Urothelium cell line (cell line): ENCODE measurements at places on chromosomes 16 and 17.

DNA sequence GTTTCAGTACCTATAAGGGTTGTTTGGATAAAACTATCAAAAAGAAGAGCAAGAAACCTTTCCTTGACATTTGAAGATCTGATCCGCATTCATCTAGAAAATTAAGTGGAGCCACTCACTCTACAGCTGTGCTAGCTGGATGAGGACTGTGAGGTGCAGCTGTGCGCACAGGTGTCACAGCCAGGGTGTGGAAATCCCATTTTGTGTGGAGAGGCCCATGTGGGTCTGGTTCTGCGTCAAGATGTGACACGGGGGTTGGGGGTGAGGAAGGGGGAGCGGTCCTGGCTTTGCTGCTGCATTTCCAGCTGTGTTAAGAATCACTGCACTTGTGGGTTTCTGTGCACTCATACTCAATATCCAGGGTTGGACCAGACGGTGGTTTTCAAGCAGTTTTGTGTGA is 70.7 kb downstream of the CLEC16A start:
- DNase-seq: no peak

DNA sequence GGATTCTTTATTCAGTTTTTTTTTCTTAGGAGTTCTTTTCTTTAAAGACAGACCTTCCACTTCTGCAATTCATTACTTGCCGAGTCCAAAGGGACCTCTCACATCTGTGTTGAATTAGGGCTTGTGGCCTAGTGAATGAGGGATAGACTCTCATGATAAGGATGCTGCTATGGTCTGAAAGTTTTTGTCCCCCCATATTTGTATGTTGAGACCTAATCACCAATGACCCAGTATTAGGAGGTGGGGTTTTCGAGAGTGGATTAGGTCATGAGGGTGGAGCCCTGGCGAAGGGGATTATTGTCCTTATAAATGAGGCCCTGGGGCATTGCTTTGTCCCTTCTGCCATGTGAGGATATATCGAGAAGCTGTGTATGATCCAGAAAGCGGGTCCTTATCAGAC is 9.5 kb downstream of the KRT12 start:
- DNase-seq: no peak

DNA sequence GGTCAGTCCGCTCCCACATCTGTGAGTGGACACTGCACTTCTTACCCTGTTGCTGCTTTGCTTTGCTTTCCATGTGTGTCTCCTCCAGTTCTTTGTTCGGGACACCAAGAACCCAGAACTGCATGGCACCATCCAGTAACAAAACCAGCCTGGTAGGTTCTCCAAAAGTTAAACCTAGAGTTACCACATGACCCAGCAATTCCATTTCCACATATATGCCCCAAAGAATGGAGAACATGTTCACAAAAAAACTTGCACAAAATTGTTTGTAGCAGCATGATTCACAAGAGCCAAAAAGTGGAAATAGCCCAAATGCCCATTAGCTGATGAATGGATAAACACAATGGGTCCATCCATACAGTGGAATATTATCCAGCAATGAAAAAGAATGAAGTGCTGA is 10.3 kb upstream of the CCL22 start:
- DNase-seq: no peak

DNA sequence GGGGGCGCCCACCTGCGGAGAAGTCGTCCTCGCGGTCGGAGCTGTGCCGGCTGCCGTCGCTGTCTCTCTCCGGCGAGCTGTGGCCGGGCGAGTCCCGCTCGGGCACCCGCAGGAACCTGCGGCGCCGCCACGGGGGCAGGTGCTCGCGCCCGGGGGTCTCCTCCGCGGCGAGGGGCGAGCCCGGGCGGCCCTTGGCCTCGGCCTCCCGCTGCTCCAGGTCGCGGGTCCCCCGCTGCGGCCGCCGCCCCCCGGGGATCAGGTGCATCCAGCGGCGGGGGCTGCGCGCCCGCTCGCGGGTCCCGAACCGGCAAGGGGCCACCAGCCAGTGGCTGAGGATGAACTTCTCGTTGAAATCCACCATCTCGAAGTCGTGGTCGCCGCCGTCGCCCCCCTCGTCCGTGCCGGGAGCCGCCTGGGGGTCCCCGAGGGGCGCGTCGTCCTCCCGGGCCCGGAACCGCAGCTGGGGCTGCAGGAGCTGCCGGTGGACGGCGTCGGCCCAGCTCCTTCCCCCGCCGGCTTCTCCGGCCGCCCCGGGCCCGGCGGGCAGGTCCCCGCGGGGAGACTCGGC is 41.4 kb upstream of the BHLHA9 start:
- no peak for DNase-seq

- no peak for DNase-seq
Observed at GRCh38 chr17:71361656-71362450, 759.0 kb upstream of the SOX9 start.

DNA sequence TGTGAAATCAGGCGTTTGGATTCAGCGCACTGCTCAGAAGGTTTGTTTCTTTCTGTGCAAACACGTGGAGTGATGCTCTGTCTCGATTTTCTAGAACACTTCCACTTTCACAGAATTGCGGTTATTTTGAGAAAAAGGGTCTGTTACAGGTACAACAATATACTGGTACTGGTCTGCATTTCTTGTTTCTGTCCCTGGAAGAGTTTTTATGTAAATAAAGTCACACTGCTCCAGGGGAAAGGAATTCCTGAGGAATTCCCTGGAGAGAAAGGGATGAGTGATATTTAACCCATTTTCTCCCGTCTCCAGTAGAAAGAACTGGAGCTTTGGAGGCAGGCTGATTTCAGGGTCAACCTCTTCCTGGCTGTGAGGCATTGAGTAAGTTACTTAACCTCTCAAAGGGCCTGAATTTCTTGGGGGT is 16.2 kb upstream of the RMI2 start:
- peak; percentile 55 for DNase-seq

GRCh38 chr16:56855201-56855600 is 9.8 kb upstream of the SLC12A3 start:
- DNase-seq: no peak
